ENCODE measurements at places on chromosomes 6 and 20. TPM values are rescaled to one million over a fixed set of nuclear protein-coding genes. Genes with fewer than 3 reads are reported as not detected.

DNA sequence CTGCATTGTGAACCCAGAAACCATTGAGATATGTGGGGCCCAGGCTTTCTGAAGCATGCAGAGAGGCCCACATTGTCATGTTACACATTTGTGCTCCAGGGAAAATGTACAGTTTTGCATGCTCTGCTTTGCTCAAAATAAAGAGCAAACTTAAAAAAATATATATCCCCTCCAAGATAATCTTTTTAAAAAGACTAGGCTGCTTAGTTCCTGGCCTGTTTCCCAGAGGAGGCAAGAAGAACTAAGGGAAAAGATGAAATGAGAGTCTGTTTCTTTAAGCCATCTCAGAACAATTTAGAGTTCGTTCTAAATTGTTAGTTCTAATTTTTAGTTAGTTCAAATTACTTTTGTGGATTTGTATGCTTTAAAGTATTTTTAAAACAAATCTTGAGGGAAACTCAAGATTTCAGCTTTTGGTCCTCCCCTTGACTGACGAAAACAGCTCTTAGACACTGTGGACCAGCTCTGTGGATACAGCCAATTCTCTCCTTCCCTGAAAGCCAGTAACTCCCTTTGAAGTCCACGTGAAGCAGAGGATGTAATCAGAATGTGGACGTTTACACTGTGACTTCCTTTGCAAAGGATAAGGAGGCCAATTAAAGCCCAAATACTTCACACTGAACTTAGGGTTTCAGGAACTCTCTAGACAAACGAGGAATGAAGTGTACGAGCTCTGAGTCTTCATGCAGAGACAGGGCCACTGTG is 84.7 kb downstream of the CD164 start:
- no peak for DNase-seq

- DNase-seq = peak; percentile 9
Measured at GRCh38 chr6:109527989-109528388, 45.0 kb upstream of the ZBTB24 start.

DNA sequence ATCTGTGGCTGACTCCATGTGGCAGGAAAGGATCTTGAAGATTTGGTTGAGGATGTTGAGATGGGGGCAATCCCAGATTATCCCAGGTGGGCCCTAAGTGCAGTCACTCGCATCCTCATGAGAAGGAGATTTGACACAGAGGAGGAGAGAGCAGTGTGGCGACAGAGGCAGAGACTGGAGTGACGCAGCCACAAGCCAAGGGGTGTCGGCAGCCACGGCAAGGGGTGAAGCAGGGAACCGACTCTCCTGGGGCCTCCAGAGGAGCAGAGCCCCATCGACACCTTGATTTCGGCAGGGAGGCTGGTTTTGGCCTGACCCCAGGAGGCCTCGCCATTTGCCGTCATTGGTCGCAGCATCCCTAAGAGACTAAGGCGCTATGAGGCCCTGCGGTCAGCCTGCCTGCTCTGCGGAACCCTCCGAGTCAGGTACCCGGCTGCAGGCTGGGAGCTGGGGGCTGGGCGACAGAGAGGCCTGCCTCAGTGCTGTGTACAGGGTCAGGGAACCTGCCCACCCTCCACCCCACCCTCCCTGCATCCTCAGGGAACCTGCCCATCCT is 12.5 kb downstream of the EEF1A2 start:
- DNase-seq = no peak

DNA sequence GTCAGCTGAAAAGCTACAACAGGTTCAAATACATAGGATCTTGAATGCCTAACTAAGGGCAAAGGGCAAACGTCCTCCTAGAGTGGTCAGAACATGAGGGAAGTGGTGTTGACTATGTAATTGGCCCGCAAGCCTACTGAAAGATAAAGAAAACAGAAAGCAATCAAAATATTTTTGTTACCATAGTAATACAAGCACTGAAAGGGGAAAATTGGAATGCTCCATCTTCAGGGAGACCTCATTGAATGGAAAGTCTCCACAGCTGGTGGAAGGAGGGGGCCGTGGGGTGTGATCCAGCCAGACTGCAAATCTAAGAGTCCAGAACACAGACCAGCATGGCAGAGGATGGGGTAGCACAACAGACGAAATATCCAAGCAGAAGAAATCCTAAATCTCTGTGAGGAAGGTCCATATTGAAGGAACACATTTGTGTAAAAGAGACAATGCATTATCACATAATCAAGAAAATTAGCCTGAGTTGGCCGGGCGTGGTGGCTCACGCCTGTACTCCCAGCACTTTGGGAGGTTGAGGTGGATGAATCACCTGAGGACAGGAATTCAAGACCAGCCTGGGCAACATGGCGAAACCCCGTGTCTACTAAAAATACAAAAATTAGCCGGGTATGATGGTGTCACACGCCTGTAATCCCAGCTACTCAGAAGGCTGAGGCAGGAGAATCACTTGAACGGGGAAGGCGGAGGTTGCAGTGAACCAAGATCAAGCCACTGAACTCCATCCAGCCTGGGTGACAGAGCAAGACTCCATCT is 39.5 kb downstream of the MTFR2 start:
- no peak for DNase-seq

GRCh38 chr20:15176929-15177328 is 839.5 kb upstream of the FLRT3 start:
- DNase-seq = no peak

TGIF2 gene
- 3.8 TPM for total RNA-seq

All from fibroblast of lung (primary cell).